Upper lobe of left lung (tissue), 6 donors: ENCODE measurements at places on chromosomes 12 and 14. TPM values are rescaled to one million over a fixed set of nuclear protein-coding genes. Genes with fewer than 3 reads are reported as not detected.

The GPN3 gene
- total RNA-seq: 16.0 TPM

The TAS2R10 gene
- total RNA-seq: 0.29 TPM

The SYCP3 gene
- total RNA-seq: not detected

The KRT73 gene
- total RNA-seq: 0.55 TPM

The ABCD4 gene
- 52.4 TPM for total RNA-seq

The SERPINA5 gene
- not detected for total RNA-seq

The DEPDC4 gene
- not detected for total RNA-seq

DNA sequence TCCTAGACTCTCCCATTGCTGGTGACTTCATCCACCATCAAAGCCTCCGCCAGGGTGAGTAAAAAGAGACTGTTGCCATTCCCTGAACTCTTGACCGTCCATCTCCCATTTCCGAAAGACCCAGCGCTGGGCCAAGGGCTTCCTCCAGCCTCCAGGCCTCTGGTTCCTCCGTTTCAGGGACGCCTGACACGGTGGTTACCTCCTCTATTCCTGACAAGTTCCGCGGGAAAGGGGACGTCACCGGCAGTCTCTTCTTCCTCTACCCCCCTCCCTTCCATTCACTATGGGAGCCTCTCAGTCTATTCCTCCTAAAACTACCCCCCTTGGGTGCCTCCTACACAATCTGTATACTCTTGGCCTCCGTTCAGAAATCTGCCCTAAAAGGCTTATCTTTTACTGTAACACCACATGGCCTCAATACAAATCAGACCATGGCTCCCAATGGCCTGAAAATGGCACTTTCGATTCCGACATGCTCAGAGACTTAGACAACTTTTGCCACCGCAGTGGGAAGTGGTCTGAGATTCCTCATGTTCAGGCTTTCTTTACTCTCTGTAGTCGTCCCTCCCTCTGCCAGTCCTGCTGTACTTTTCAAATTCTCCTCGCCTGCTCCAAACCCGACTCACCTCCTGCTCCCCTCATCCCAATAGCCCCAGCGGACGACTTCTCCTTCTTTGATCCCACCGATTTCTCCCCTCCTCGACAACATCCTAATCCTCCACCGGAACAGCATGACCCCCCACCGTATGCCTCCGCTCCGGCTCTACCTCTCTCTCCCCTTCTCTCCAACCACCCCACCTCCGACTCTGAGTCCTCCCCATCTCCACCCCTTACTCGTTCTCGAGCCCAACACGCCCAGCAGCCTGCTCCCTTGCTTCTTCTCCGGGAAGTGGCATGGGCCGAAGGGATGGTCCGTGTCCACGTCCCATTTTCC lies 70.4 kb downstream of the MOK start:
- no peak for DNase-seq

GRCh38 chr12:73892201-73892600 lies 645.4 kb upstream of the ATXN7L3B start:
- DNase-seq: no peak

GRCh38 chr14:96079066-96079465 lies 39.9 kb downstream of the C14orf132 start:
- no peak for DNase-seq

GRCh38 chr14:96979611-96980074 lies 182.5 kb downstream of the VRK1 start:
- no peak for DNase-seq

DNA sequence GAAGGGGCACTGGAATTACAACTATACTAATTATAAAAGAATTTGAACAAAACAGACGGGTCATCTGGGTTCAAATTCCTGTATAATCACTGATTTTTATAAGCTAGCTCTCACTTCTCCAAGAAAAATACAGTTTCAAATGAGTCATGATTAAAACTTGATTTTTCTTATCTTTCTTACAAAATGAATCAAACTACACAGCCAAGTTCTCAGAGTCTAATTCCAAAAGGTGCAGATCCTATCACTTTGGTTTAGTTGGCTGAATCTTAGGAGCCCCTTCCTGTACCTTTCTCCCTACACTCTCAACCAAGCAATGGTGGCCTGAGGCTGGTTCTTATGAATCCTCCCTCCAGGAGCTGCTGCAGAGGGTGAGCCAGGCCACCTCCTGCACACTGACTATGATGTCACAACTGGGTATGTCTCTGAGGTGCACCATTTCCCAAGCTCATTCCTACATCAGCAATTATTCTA lies 43.8 kb upstream of the BMP4 start:
- DNase-seq: no peak

- no peak for DNase-seq
These were observed 12.9 kb upstream of the KRAS start for GRCh38 chr12:25263594-25263993.

GRCh38 chr12:12983420-12984035 lies 16.5 kb downstream of the HEBP1 start:
- DNase-seq: no peak

- no peak for DNase-seq
These were observed 40.6 kb upstream of the RPH3A start for GRCh38 chr12:112750971-112751370.

DNA sequence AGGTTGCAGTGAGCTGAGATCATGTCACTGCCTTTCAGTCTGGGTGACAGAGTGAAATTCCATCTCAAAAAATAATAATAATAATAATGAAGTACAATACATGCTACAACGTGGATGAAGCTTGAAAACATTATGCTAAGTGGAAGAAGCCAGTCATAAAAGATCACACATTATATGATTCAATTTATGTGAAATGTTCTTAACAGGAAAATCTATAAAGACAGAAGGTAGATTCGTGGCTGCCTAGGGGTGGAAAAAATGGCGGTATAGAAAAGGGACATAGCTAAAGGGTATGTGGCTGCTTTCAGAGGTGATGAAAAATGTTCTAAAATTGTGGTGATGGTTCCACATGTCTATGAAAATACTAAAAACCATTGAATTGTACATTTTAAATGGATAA lies 41.0 kb upstream of the AMIGO2 start:
- no peak for DNase-seq

GRCh38 chr12:106425061-106425702 lies 67.6 kb downstream of the POLR3B start:
- no peak for DNase-seq
